Stomach (tissue), 19 donors: ENCODE measurements at places on chromosomes 13 and 19.

GRCh38 chr13:86870444-86870843, 800.7 kb upstream of the SLITRK5 start:
- peak; percentile 28 for DNase-seq
- H3K4me1 ChIP-seq: no peaks in the 10 kb centered on the region
- H3K4me3 ChIP-seq: no peak overlapping the region
- no peaks in the 10 kb centered on the region for H3K27me3 ChIP-seq
- H3K27ac ChIP-seq: no peak overlapping the region
- H3K36me3 ChIP-seq: no peaks in the 10 kb centered on the region

DNA sequence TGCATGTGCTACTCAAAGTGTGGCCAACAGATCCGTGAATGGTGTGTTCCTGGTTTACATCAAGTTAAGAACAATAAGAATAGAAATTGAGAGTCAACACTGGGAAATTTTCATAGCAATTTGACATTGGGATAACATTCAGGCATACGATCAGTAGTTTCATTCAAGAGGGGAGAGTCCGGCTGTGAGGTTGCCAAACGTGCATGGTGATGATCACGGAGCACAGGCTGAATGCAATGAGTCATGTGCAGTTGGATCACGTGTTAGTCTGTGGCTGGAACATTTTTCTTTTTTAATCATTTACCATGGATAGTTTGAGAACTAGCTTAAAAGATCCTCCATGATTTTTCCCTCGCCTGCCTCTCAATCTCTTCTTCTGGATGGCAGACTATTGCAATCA, 2.5 kb upstream of the DCT start:
- no peaks in the 10 kb centered on the region for H3K36me3 ChIP-seq
- peaks cover 8% of the 10 kb centered on the region for H3K27me3 ChIP-seq
- H3K4me1 ChIP-seq: no peaks in the 10 kb centered on the region
- no peak overlapping the region for H3K27ac ChIP-seq

DNA sequence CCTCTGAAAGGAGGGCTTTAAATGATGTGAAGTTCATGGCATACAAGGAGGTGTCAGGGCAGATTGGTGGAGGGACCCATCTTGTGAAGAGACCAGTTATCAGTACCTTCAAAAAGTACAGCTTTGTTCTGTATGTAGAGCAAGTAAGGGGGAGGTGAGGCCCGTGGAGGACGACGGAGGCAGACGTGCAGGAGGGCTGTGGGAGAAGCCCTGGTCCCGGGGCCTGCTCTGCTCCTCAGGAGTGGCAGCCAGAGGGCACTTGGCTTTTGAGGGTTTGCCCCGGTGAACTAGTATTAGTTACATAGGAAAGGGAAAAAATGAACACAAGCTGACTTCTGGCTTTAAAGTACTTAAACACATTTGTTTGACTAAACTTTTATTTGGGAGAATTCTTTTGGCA, 42.1 kb downstream of the COG3 start:
- no peak overlapping the region for H3K27ac ChIP-seq
- H3K36me3 ChIP-seq: peaks cover 98% of the 10 kb centered on the region
- no peak overlapping the region for H3K4me3 ChIP-seq
- no peaks in the 10 kb centered on the region for H3K27me3 ChIP-seq
- H3K4me1 ChIP-seq: no peaks in the 10 kb centered on the region

GRCh38 chr19:55145232-55145631, 3.8 kb downstream of the TNNT1 start:
- H3K4me1 ChIP-seq: peaks cover 3% of the 10 kb centered on the region
- no peak overlapping the region for H3K27ac ChIP-seq

- no peak overlapping the region for H3K4me3 ChIP-seq
- no peaks in the 10 kb centered on the region for H3K27me3 ChIP-seq
- no peak for DNase-seq
- H3K36me3 ChIP-seq: no peaks in the 10 kb centered on the region
- no peak overlapping the region for H3K27ac ChIP-seq
- no peaks in the 10 kb centered on the region for H3K4me1 ChIP-seq
Measured at GRCh38 chr13:30325668-30326067, 18.3 kb upstream of the KATNAL1 start.

DNA sequence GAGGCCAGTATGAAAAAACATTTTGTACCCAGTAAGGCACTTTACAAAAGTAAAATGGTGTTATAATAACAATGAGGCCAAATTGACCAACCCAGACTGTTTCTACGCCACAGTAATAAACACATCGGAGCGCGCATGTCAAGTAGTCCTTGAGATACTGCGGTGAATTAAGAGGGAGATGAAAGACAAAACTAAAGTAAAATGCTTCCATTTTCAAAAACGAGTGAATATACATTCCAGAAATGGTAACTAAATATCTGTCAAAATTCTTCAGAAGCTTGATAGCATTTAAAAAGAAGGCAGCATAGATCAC, 19.0 kb downstream of the N4BP2L1 start:
- no peak for DNase-seq
- no peaks in the 10 kb centered on the region for H3K27me3 ChIP-seq
- peaks cover 23% of the 10 kb centered on the region for H3K36me3 ChIP-seq
- no peak overlapping the region for H3K4me3 ChIP-seq
- no peak overlapping the region for H3K27ac ChIP-seq
